ENCODE measurements at places on chromosomes 5 and 9.
A peak's percentile ranks its signal among the peaks of the same experiment; 100 is the strongest.

GRCh38 chr9:133990366-133991213 is 1.5 kb downstream of the VAV2 start:
- peaks cover 15% of the 10 kb centered on the region for H3K36me3 ChIP-seq
- peak; percentile 80 for DNase-seq
- no peaks in the 10 kb centered on the region for H3K27me3 ChIP-seq
- H3K4me1 ChIP-seq: no peaks in the 10 kb centered on the region
- peak overlapping the region; percentile 99 for H3K4me3 ChIP-seq

- peaks cover 69% of the 10 kb centered on the region for H3K36me3 ChIP-seq
- no peak overlapping the region for H3K27ac ChIP-seq
- H3K4me3 ChIP-seq: no peak overlapping the region
- no peaks in the 10 kb centered on the region for H3K27me3 ChIP-seq
- H3K4me1 ChIP-seq: no peaks in the 10 kb centered on the region
Measured at GRCh38 chr9:135819905-135820304, 87.4 kb downstream of the CAMSAP1 start.

- peaks cover 72% of the 10 kb centered on the region for H3K36me3 ChIP-seq
- H3K27ac ChIP-seq: no peak overlapping the region
- DNase-seq: no peak
- H3K4me1 ChIP-seq: peaks cover 9% of the 10 kb centered on the region
Measured at GRCh38 chr5:16461782-16462181, 3.8 kb downstream of the ZNF622 start.

DNA sequence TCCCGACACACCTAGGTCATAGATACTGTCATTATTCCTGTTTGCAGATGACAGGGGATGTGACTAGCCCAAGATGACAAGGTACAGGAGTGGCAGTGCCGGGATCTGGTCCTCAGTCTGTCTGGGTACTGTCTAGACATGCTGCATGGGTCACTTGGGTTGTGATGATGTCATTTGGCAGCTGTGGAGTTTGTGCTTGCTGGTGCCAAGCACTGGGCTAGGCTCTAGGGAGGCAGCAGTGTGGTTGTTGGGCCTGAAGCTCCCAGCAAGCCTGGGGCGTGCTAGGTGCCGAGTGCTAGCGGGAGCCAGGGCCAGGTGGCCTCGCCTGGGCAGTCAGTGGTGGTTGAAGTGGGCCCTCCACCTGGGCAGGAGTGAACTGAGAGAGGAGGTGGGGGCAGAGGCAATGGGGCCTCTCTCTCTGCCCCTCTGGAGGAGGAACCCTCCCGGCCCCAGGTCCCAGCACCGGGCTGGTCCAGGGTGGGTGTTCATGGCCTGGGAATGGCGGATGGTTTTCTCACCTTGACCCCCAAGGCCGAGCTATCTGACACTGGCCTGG is 8.8 kb upstream of the ASB6 start:
- no peak overlapping the region for H3K4me3 ChIP-seq
- DNase-seq: no peak
- no peaks in the 10 kb centered on the region for H3K4me1 ChIP-seq
- H3K27me3 ChIP-seq: no peaks in the 10 kb centered on the region

GRCh38 chr9:13089666-13090065 is 189.8 kb downstream of the MPDZ start:
- H3K36me3 ChIP-seq: no peaks in the 10 kb centered on the region
- no peak overlapping the region for H3K27ac ChIP-seq
- no peaks in the 10 kb centered on the region for H3K4me1 ChIP-seq
- no peaks in the 10 kb centered on the region for H3K27me3 ChIP-seq

- no peak for DNase-seq
- H3K4me1 ChIP-seq: peaks cover 10% of the 10 kb centered on the region
- H3K4me3 ChIP-seq: no peak overlapping the region
- no peaks in the 10 kb centered on the region for H3K27me3 ChIP-seq
- H3K27ac ChIP-seq: no peak overlapping the region
Measured at GRCh38 chr5:68071282-68071632, 144.3 kb upstream of the PIK3R1 start.

DNA sequence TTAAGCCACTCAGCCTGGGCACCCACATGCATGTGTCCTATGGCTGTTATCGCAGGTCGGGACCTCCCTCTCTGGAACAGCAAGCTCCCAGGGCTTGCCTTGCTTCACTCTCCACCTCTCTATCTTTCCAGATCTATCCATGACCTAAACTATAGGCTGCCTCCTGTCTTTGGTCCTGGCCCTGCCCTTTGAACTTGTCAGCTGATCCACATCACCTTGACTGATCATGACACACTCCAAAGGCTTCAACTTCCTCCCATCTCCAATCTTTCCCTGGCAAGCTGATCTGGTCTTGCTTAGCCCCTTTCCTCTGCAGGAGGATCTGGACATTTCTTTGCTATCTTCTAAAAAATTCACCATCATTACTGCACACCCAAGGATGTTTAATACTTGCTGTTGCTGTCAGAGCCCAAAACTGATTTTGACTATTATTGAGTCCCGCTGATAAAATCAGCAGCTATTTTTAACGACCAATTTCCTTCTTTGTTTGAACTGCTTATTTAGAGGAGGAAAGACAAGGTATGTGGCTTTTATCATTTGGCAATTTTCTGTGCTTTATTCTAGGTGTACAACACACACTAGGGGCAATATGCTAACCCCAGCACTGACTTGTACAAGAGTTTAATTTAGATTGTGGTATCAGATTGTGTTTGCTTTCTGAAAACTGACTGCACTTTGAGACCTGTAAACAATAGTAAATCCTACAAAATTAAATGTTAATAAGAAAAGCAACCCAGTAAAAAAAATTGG is 33.5 kb downstream of the CARTPT start:
- DNase-seq: no peak
- H3K27me3 ChIP-seq: no peaks in the 10 kb centered on the region
- no peaks in the 10 kb centered on the region for H3K4me1 ChIP-seq
- no peaks in the 10 kb centered on the region for H3K36me3 ChIP-seq

DNA sequence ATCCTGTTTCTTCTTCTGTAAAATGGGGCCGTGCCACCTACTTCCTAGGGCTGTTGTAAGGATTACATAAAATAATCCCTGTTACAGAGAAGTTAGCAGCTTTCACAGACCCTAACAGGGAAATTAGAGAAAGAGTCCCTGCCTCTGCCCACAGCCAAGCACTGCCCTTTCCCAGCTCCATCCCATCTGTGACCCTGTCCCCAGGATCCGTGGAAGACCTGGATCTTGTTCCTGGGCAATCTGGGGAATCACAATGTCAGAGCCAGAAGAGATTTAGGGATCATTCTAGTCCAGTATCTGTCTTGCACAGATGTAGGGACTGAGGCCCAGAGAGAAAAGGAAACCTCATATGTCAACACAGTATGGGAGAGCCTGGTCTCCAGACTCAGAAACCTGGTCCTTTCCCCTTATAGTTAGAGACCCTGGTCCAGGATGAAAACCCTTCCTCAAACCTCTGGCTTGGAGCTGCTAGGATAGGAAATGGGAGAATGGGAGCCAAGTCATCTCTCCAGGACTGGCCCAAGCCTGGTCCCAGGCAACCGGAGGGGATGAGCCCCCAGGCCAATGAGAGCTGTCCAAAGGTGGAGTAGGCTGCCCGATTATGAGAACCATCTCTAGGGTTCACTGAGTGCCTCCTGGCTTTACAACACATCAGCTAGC is 12.5 kb downstream of the LHX6 start:
- no peak for DNase-seq
- H3K36me3 ChIP-seq: no peaks in the 10 kb centered on the region
- no peak overlapping the region for H3K4me3 ChIP-seq
- no peaks in the 10 kb centered on the region for H3K4me1 ChIP-seq

- no peak overlapping the region for H3K4me3 ChIP-seq
- H3K27ac ChIP-seq: no peak overlapping the region
- no peaks in the 10 kb centered on the region for H3K4me1 ChIP-seq
- H3K27me3 ChIP-seq: no peaks in the 10 kb centered on the region
Measured at GRCh38 chr9:99680191-99680590, 141.5 kb upstream of the NR4A3 start.
